ENCODE measurements at places on chromosomes 4 and X.

GRCh38 chr4:85431156-85431555, 43.8 kb upstream of the ARHGAP24 start:
- DNase-seq = no peak

DNA sequence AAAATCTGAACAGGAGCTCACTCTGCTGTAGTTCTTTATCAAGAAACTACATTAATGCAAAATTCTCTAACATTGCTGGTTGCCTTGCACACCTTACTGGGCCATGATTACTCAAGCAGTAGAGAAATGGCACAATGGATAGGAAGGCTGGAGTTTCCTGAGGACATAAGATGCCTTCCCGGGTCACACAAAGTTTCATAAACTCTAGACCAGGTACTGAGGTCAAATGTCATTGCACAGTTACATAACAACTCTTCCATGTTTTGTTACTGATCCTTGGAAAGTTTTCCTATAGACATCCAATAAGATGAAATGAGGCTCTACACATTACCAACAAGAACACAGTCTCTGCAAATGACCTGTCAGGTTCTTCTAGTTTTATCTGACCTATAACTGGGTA, 9.9 kb downstream of the TEC start:
- DNase-seq = no peak

- DNase-seq = no peak
Measured at GRCh38 chr4:10740251-10740650, 55.7 kb upstream of the CLNK start.

GRCh38 chr4:76674983-76675382, 223.0 kb downstream of the SOWAHB start:
- no peak for DNase-seq

DNA sequence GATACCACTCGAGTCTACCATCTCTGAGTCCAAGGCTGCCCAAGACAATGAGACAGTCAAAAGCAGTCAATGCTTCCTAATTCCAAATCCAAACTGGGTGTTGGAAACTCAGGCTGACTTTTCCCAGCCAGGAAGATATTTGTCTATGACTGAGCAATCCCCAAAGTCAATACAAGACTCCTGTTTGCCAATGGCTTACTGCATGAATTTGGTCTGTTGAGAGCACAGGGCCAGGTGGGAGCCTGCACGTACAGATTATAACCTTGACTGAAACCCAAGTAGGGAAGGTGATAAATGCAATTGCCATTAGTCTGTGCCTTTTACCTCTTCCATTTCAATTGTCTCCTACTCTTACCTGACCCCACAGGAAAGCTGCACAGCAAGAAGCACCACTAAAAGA, 72.6 kb upstream of the PPARGC1A start:
- DNase-seq = no peak
